Omental fat pad (tissue), 4 donors: ENCODE measurements at places on chromosomes 6 and 20. TPM values are rescaled to one million over a fixed set of nuclear protein-coding genes. Genes with fewer than 3 reads are reported as not detected.

- no peak for DNase-seq
These were observed 127.9 kb upstream of the BACH2 start for GRCh38 chr6:90424580-90424979.

The MYBL2 gene
- 2.3 TPM for total RNA-seq

DNA sequence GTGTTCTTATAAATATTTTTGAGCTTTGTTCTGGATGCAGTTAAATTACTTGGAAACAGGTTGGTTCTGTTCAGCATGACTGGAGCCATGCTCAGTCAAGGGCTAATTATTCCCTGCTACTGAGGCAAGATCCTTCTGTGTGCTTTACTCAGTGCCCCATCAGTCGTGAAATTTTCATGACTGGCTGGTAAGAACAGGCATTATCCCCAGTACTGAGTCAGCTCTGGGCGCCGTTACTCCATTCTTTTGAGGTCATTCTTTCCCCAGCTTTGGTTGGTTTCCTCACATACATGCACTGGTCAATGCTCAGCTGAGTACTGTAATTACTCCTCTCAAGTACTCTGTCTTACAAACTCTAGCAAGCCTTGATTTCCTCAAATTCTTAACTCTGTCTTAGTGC is 71.3 kb downstream of the CDKAL1 start:
- no peak for DNase-seq

- no peak for DNase-seq
These were observed 455.0 kb upstream of the GJE1 start for GRCh38 chr6:141677598-141678211.

The NFATC2 gene
- total RNA-seq, result 12.4 TPM

DNA sequence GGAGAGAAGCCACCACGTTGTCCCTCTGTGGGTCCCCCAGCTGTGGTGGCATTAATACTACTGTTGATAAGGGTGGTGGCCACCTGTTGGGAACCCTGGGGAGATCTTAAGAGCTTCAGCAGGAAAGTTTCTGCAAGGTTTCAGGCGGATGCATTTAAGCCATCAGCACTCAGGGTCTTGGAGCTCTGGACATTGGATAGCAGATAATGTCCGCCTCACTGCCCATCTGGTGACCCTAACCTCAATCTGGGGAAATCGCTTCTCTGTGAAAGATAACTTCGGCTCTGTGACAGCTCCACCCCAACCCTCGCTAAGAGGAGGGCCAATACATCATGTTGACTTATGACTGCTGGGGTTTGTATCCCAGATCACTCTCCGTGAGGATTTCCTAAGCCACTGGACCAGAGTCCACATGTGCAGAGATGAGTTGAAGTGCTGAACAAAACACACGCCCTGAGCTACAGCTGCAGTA is 92.9 kb downstream of the FOXC1 start:
- DNase-seq, result no peak

DNA sequence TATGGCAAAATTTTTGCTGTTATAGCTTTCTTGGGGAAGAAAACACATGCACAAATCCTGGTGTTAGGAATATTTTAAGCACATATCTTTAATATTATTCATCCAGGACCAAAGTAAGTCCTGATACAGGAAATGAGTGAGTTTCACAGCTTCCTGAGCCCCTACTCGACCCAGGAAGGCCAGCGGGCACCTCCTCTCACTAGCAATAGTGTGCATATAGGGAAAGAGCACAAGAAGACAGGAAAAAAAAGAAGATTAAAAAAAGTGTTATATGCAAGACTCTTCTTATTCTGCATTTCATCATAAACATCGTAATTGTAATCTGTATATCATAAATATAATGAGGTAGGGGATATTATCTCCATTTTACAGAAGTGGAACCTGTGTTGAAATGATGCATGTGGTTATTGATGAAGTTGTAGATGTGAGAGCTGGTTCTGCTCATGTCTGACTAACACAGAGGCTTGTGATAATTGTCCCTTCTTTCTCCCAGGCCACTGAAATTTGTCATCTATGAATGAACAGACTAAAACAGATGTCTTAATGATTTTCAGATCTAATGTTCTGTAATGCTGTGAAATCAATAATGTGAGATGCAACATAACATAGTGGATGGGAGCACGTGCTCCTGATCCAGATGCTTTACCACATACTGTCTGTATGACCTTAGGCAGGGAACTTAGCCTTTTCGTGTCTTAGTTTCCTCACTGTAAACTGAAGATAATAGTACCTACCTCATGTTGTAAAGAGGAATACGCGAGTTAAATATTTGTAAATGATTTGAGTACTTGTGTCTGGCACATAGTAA is 101.2 kb downstream of the MYO6 start:
- DNase-seq, result no peak
